ENCODE measurements at places on chromosomes 13 and 19. TPM values are rescaled to one million over a fixed set of nuclear protein-coding genes. Genes with fewer than 3 reads are reported as not detected.
A peak's percentile ranks its signal among the peaks of the same experiment; 100 is the strongest.

The TSSK6 gene
- total RNA-seq = 0.88 TPM

The FARP1 gene
- total RNA-seq = 16.4 TPM

The TEX29 gene
- total RNA-seq = not detected

The VMAC gene
- total RNA-seq = 3.2 TPM

GRCh38 chr13:37656247-37656940, 57.8 kb upstream of the POSTN start:
- peak; percentile 97 for DNase-seq

Data from A172 (cell line).